ENCODE measurements at places on chromosomes 6 and 20.

- no peak for DNase-seq
Measured at GRCh38 chr6:79385893-79386292, 151.3 kb downstream of the LCA5 start.

- DNase-seq, result no peak
Measured at GRCh38 chr6:2505624-2506023, 245.1 kb downstream of the MYLK4 start.

DNA sequence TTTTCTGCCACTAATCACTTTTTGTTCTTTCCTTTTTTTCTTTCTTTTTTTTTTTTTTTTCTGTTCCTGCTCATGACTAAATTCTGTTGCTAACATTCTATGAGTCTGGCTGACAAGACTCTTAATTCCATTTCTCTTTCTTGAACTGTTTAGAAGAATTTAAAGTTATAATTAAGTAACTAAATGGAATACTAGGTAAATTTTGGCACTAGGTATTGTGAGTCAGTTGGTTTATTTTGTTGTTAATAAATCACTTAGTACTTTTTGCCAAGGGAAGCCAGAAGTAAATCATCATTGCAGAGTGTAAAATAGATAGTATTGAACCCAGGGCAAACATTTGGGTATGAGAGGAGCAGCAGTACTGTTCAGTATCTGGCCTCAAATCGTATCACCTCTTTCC is 42.0 kb upstream of the PRDM1 start:
- no peak for DNase-seq

DNA sequence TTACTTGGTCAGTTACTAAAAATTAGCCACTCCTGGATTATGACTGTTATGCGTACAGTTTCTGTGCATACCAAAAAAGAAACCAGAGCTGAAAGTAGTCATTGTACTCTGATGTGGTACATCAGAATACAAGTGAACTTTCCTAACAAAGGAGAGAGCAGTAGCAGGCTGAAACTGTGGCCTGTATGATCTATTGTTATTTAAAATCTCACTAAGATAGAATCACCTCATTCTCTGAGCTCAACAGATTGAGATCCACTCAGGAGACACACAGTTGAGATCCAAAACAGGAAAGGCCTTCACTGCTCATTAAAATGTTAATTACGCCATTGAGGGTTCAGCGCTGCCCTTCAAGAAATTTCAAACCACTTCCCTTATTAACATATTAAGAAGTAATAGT is 576.4 kb downstream of the LMBRD1 start:
- no peak for DNase-seq

DNA sequence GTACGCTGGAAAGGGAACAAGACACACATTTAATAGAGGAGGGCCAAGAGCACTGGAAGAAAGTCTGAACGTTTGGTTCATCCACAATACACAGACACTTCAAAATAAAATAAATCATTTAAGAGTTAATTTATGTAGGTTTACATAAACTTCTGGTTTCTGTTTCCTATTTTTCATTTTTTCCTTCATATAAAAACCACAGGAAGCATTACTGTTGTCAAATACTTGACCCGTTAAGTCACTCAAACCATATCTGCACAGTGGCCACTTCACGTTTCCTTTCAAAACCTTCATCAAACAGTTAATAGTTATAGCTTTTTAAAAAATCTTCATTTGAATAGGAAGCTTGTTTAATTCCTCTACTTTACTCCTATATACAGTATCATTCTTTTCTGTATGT is 257.6 kb upstream of the THEMIS start:
- DNase-seq, result no peak

GRCh38 chr6:20876036-20876435 is 341.8 kb downstream of the CDKAL1 start:
- no peak for DNase-seq

DNA sequence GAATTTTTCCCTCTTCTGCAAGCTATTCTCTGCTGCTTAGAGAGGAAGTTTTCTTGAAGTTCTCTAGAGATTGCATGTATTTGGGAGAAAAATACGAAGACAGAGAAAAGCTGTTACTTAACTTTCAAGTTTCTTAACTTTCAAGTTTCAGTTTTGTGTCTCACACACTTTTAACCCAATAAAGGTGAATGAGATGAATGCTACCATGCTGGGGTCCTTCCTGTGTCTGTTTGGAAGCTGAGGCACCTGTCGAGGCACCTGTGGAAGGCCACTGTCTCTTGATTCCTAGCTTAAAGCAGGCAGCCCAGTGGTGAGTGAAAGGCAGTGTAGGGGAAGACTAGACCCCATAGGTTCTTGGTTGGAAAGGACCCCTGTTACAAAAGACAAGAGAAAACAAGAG is 372.8 kb upstream of the JARID2 start:
- no peak for DNase-seq

- no peak for DNase-seq
Measured at GRCh38 chr6:64238071-64238470, 602.5 kb downstream of the PHF3 start.

- DNase-seq, result no peak
Measured at GRCh38 chr6:107207251-107207873, 92.0 kb upstream of the BEND3 start.

- no peak for DNase-seq
Measured at GRCh38 chr20:46807998-46808397, 86.6 kb upstream of the EYA2 start.

DNA sequence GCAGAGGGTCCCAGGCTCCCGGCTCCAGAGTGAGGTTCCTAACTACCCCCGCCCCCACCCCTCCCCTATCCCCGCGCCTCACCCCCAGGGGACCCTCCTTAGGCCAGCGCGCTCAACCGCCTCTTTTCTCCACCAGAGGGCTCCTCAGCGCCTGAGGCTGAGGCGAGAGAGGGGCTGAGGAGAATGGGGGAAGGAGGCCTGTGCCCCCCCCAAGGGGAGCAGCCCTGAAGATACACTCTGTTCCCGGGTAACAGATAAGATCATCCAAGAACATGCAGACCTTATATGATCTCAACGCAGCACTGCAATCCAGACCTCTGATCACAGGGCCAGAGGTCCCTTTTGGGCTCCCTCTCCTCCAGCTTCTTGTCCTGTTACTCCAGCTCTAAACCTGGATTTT is 43.3 kb upstream of the MRPS10 start:
- peak; percentile 24 for DNase-seq

- DNase-seq, result no peak
Measured at GRCh38 chr6:122996794-122997505, 915 bp downstream of the CLVS2 start.

GRCh38 chr6:125050663-125051318 is 88.6 kb downstream of the RNF217 start:
- no peak for DNase-seq

Measured in stimulated activated CD4-positive, alpha-beta T cell treated with anti-CD3 and anti-CD28 coated beads, TNF-alpha, amount 100 ng/mL, for 48 hours (primary cell).